ENCODE measurements at places on chromosomes 13 and 19. TPM values are rescaled to one million over a fixed set of nuclear protein-coding genes. Genes with fewer than 3 reads are reported as not detected.

GRCh38 chr19:1532003-1532402 is 8.1 kb downstream of the PLK5 start:
- DNase-seq, result no peak

DNA sequence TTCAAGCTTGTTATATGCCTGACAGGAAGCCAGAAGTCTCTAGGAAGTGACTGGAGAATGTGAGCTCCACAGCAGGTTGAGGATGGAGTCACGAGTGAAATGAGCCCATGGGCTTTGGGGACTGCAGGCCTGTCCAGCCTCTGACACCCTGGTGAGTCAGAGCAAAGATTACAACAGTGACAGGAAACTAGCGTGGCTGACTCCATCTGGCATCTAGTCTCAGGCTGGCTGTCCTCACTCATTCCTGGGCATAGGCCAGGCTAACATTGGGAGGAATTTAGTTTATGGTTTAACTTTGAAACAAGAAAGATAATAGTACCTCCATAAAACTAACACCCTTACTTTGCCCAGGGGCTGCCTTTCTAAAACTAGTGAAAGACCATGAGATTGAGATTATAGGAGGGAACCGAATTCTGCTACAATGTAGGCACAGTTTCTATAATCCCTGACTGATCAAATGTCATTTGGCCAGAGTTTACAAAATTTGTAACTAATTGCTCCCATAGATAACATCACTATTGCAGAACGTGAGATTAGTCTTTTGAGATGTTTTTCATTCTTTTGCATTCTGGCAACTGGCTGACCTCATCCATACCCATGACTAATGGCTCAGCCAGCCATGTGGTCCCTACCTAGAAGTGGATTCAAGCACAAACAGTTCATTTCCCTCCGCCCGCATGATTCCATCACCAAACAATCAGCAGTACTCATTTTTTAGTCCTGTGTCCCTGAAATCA is 28.4 kb downstream of the PSG1 start:
- no peak for DNase-seq

- DNase-seq, result no peak
These were observed 836.2 kb downstream of the DACH1 start for GRCh38 chr13:71030784-71031183.

DNA sequence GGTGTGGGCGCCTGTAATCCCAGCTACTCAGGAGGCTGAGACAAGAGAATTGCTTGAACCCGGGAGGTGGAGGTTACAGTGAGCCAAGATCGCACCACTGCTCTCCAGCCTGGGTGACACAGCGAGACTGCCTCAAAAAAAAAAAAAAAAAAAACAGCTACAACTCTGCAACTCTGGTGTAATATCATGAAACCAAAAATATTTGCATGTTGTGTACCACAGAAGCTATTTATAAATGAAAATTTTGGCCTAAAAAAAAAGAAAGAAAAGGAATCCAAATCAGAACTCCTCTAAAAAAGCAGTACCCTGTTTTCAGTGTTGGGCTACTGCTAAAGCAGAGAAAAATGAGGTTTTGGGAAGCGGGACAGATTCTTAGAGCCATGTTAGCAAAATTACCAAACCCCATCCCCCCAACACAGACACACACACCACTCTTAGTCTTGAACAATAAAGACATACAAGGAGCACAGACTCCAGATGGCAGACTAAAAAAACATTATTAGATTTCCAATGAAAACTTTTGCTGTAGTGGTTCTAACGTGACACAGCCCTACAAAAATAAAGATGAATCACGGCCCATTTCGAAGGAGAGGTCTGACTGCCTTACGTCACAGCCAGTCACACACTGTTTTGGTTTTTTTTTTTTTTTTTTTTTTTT is 51.5 kb downstream of the INSR start:
- no peak for DNase-seq

DNA sequence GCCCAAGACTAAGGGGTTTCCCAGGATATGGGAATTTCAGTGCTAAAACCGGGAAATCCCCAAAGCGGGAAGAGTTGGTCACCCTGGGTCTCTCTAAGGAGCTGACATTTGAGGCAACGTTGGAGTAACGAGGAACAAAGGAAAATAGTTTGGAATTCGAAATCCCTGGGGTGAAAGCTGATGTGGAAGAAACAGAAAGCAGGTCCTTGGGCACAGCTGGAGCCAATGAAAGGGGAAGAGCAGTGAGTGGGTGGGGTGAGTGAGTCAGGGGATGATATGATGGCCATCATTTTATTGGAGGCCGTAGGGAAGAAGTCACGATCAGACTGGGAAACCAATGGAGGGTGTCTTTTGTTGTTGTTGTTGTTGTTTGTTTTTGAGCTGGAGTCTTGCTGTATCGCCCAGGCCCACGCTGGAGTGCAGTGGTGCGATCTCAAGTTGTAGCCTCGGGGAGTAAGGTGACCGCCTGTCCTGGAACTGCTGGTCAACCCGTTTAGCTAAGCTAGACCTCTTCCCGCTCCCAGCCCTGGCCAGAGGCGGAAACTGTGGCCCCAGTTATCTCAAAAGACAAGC is 3.4 kb upstream of the RFX2 start:
- DNase-seq, result no peak

DNA sequence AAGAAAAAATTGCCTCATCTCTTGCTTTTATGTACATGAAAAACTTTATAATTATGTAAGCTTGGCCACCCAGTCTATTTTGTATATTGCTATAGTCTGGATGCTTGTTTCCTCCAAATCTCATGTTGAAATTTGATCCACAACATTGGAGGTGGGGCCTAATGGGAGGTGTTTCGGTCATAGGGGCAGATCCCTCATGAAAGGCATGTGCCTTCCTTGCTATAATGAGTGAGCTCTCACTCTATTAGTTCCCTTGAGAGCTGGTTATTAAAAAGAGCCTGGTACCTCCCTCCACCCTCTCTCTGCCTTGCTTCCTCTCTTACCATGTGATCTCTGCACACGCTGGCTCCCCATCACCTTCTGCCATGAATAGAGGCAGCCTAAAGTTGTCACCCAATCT is 1005.1 kb downstream of the PCDH9 start:
- DNase-seq, result no peak

DNA sequence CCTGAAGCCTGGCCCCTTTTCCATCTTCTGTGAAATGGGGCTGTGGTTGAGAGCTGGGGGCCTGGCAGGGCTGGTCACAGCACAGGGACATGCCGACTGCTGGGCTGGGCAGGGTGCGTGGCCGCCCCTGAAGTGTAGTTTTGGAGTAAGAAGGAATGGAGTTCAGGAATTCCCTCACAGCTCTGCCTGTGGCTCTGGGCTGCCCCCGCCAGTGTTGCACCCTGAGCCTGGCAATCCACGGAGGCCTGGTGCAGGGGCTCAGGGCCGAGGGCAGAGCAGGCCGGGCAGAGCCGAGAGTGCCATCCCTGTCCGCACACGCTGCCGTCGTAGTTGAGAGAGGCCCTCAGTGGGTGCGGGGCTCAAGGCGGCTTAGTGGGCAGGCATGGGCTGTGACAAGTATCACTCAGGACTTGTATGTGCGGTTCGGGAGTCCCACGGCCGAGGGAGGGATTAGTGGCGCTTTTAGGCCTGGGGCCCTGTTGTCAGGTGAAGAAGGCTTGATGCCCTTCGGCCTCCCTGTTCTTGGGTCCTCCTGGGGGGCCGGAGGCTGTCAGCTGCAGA is 9.7 kb downstream of the SPPL2B start:
- DNase-seq, result no peak

GRCh38 chr13:27641711-27642502 is 20.2 kb downstream of the POLR1D start:
- DNase-seq, result no peak

DNA sequence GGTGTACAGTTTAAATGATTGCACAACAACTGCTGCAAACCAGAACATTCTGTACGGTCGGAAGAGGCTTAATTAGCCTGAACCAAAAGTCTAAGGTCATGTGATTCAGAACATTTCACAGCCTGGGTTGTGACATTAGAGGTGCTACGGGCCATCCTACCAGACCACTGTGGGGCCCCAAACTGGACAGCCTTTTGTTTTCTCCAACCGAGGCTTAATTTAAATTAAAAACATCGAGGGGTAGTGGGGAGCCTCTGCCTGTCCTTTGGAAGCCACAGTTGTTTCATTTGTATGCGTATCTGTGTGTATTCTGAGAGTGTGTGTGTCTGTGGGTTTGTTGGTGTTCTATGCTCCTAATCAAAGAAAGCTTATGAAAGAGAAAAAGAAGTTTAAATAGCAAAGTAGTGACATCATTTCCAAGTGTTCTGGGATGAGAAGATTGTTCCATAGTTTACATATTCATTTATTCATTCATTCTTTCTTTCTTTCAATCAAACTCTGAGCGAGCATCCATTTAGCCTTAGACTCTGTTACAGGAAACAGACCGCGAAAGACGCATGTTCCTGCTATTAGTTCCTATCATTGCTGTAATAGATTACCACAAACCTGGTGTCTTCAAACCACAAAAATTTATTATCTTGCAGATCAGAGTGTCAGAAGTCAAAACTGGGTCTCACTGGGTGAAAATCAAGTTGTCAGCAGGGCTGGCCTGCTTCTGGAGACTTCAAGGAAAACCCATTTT is 444.8 kb downstream of the FOXO1 start:
- DNase-seq, result no peak

GRCh38 chr19:47105874-47106273 is 7.7 kb downstream of the ZC3H4 start:
- DNase-seq, result no peak

POU4F1 gene
- total RNA-seq, result not detected

LRRC4B gene
- 0.89 TPM for total RNA-seq

IL17D gene
- total RNA-seq, result 1.2 TPM

GIPC1 gene
- total RNA-seq, result 395 TPM

TNFSF9 gene
- 2.7 TPM for total RNA-seq
